ENCODE measurements at places on chromosomes 4 and X.

DNA sequence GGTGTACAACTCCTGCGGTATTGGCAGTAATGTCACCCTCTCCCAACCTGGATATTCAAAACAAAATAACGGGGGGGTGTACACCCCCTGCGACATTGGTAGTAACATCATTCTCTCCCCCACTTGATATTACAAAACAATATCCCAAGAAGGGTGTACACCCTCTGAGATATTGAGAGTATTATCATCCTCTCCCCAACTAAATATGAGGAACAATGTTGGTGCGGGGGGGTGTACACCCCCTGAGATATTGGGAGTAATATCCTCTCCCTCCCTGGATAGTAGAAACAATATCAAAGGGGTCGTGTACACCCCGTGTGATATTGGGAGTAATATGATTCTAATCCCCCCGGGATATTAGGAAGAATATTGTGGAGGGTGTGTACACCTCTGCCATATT, 71.4 kb upstream of the ADGRA3 start:
- DNase-seq: no peak

DNA sequence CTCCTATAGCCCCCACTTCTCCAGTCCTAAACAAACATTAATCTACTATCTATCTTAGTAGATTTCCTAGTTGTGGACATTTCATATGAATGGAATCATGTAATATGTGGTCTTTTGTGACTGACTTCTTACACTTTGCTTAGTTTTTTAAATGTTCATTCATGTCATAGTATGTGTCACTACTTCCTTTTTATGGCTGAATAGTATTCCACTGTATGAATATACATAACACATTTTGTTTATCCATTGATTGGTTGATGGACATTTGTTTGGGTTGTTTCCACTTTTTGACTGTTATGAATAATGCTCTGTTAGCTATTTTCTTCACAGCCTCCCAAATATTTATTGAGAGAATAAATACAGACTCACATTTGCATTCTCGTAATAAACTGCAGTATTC, 19.8 kb downstream of the USP53 start:
- DNase-seq: no peak

- no peak for DNase-seq
Measured at GRCh38 chr4:158496030-158496741, 25.5 kb upstream of the RXFP1 start.

GRCh38 chr4:144494280-144494679, 151.7 kb upstream of the HHIP start:
- DNase-seq: no peak

DNA sequence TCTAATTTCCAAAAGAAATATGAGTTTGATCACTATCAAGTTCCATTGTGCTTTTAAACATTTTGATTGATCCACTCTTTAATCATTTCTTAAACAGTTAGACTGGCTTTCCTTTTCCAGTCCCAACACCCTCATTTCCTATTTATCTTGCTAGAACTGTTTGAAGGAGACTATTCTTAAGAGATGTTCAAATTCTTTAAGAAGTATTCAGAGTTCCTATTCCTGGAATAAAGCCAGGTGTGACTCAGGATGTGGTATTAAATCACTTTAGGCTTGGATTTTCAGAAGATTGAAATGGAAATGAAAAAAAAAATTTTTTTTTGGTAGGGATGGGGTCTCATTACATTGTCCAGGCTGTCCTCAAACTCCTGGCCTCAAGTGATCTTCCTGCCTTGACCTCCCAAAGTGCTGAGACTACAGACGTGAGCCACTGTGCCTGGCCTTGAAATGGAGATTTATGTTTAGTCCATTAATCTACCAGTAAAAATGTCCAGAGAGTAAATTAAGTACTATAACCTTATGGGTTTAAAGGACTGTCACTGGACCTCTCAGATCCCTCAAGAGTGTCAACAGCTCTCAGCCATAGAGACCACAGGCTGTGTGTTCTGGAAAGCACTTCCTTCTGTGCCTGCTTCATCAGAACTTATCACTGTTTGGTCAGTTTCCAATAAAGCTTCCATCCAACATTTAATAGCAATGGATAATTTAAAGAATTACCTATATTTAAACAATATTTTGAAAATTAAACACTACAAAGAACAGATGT, 90.7 kb downstream of the CDS1 start:
- peak; percentile 62 for DNase-seq
